ENCODE measurements at places on chromosomes 7 and 10.
A peak's percentile ranks its signal among the peaks of the same experiment; 100 is the strongest.

DNA sequence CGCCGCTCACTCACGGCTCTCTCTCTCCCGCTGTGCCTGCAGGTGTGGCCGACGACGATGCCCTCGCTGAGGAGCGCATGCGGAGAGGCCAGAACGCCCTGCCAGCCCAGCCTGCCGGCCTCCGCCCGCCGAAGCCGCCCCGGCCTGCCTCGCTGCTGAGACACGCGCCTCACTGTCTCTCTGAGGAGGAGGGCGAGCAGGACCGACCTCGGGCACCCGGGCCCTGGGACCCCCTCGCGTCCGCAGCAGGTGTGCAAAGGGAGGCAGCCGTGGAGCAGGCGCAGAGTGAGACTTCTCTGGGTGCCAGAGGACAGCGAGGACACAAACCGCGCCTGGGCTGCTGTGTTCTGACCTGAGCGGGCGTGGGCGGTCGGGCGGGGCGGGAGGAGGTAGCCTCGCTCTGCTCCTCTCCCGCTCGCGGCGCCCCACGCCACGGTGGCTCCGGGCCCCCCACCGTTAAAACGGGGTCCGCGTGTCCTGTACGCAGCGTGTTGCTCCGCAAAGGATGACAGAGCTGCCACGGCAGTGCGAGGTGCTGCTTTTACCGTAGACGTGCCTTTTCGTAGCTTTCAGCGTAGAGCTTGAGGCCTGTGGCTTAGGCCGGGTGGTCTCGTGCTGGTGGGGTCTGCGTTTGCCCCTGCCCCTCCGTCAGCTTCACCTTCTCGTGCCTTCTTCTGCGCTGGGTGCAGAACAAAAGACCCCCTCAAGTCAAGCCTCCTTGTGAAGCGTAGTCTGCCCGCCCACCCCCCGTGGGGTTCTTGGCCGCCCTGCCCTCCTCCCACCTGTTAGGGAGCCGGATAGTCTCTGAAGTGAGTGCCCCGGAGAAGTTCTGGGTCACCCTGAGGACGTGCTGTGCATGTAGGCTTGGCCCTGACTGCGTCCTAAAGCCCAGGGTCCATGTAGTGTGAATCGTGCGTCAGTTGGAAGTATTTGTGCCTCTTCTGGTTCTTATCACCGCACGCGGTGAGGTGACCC is 73.2 kb downstream of the DNAJB6 start:
- no peaks in the 10 kb centered on the region for H3K27me3 ChIP-seq
- H3K4me3 ChIP-seq: no peak overlapping the region
- DNase-seq: no peak
- H3K27ac ChIP-seq: no peak overlapping the region
- peaks cover 2% of the 10 kb centered on the region for H3K4me1 ChIP-seq

DNA sequence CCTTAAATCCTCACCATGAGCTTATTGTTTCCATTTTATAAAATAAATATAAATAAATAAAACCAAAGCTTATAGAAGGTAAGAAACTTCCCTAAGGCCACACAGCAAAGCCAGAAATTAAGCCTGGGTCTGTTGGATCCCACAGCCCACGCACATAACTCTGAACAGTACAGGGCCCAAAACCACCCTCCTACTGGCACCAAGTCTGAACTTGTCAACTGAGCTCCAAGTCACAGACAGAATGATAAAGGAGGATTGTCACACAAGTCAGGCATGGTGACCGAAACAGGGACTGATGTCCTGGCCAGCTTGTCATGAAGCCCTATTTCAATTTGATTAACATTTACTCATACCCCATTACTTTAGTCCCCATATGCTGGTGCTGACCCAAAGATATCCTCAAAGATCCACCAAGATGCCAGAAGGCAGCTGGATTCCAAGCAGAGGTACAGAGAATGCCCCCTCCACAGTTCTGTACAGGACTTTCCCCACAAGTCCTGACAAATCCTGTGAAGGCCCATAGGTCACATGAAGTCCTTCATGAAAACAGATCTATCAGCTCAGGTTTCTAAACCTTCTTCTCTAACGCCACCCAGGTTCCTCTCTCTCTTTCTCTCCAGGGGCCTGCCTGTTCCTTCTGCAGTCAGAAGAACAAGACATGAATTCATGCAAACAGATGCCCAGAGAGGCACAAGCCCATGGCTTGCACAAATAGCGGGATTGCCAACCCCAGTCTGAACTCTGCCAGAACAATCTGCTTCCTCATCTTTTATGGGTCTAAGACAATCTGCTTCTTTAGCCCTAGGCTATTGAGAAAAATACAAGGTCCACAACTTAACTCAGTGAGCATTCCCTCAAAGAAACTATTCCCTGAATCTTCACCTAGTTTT is 60.9 kb downstream of the GLI3 start:
- H3K36me3 ChIP-seq: no peaks in the 10 kb centered on the region
- peaks cover under 1% of the 10 kb centered on the region for H3K27me3 ChIP-seq
- H3K4me1 ChIP-seq: no peaks in the 10 kb centered on the region
- H3K27ac ChIP-seq: no peak overlapping the region
- no peak for DNase-seq

- no peak overlapping the region for H3K4me3 ChIP-seq
- DNase-seq: no peak
- H3K36me3 ChIP-seq: no peaks in the 10 kb centered on the region
- no peaks in the 10 kb centered on the region for H3K4me1 ChIP-seq
Observed at GRCh38 chr7:52917982-52918578, 117.4 kb upstream of the POM121L12 start.

DNA sequence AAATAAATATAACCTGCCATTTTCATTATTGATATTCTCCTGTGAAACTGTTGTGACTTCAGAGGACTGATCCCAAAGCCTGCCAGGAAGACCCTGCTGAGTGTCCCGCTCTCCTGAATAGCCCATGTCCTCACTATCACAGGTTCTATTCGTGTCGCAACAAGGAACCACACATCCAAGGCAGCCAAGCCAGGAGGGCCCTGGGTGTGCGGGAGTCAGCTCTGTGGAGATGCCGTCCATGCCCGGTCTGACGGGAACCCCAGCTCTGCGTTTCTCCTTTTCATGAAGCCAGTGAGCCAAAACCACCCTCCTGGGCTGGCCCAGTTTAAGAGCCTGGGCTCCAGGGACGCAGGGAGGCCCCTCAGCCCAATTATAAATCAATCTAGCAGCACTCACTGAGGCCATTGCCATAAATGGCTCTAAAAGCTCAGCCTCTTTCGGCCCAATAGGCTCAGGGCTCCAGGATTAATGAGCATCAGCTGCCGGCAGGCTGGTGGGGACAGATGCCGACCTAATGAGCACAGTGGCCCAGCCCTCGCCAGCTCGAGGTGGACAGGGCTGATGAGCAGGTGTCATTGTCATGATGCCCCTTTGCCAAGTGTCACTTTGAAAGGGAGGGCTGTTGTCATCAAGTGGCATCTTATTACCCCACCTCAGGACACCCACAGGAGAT is 177.9 kb downstream of the PLXNA4 start:
- H3K27me3 ChIP-seq: peaks cover 7% of the 10 kb centered on the region
- H3K27ac ChIP-seq: no peak overlapping the region
- peaks cover 27% of the 10 kb centered on the region for H3K36me3 ChIP-seq
- peaks cover 37% of the 10 kb centered on the region for H3K4me1 ChIP-seq

GRCh38 chr7:37448636-37449361 is at the start of gene ELMO1:
TSS of gene ELMO1 (minus strand) at chr7:37448864. CDS start at chr7:37342690, 106,174 bp downstream.
- no peaks in the 10 kb centered on the region for H3K27me3 ChIP-seq
- peak within 1 kb of the TSS; percentile 91 for H3K4me3 ChIP-seq
- H3K4me1 ChIP-seq: peaks cover 26% of the 10 kb centered on the region
- peak; percentile 81 for DNase-seq
- H3K27ac ChIP-seq: peak within 1 kb of the TSS; percentile 93

DNA sequence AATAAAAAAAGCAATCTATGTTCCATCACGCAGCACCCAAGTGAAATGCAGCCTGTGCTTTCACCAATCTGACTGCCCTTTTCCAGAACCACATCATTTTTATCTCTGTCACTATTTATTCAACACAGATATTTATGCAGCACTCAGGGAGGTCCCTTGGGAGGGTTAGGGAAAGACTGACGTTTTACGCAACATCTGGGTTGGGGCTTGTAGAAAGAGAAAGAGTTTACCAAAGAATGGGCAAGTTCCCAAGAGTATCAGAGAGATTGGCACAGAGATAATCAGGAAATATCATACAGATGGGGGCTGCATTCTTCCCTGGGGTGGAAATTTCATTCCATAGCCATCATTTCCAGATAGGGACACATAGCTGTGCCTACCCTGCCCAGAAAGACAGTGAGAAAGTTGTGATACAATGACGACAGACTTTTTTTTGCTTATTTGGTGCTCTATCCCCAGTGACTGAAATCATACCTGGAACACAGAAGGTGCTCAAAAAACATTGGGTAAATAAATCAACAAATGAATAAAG is 474.2 kb downstream of the CALN1 start:
- no peaks in the 10 kb centered on the region for H3K4me1 ChIP-seq
- no peak overlapping the region for H3K4me3 ChIP-seq
- H3K27ac ChIP-seq: no peak overlapping the region
- H3K36me3 ChIP-seq: no peaks in the 10 kb centered on the region

GRCh38 chr7:141841385-141841784 is at the start of gene PRSS37:
TSS of gene PRSS37 (minus strand) at chr7:141841485. CDS start at chr7:141841049, 436 bp downstream.
- H3K27me3 ChIP-seq: no peaks in the 10 kb centered on the region
- no peak for DNase-seq
- H3K4me3 ChIP-seq: no peak within 1 kb of the TSS
- no peaks in the 10 kb centered on the region for H3K4me1 ChIP-seq

GRCh38 chr7:21346297-21346696 is 81.6 kb upstream of the SP4 start:
- H3K36me3 ChIP-seq: peaks cover 52% of the 10 kb centered on the region
- no peak overlapping the region for H3K27ac ChIP-seq
- DNase-seq: no peak
- H3K4me1 ChIP-seq: peaks cover 23% of the 10 kb centered on the region

- peaks cover 3% of the 10 kb centered on the region for H3K36me3 ChIP-seq
- peaks cover 4% of the 10 kb centered on the region for H3K27me3 ChIP-seq
- DNase-seq: no peak
- H3K4me3 ChIP-seq: no peak overlapping the region
Observed at GRCh38 chr7:17506095-17506494, 207.6 kb downstream of the AHR start.

DNA sequence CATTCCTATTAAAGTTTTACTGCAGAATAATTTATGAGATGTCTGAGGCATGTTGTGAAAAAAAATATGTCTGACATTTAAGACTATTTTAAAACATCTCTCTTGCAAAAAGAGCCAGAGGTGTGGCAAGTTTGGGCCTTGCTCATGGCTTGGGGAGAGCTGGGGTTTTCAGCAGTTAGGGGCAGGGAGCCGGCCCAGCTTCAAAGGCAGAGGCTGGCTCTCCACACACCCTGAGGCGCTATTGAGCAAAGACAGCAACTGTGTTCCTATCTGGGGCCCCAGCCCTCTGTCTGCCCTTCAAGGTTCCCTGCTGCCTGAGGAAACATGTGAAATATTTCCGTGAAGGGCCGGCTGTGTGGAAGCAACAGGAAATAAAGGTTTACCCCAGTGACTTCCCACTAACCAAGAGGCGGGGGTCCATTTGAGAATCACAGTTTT is 94.0 kb downstream of the SORBS1 start:
- H3K27me3 ChIP-seq: peaks cover 17% of the 10 kb centered on the region
- no peaks in the 10 kb centered on the region for H3K36me3 ChIP-seq
- no peak overlapping the region for H3K4me3 ChIP-seq
- DNase-seq: no peak

GRCh38 chr7:75880242-75880641 is 1.4 kb downstream of the RHBDD2 start:
- DNase-seq: no peak
- no peaks in the 10 kb centered on the region for H3K27me3 ChIP-seq

GRCh38 chr7:8436965-8437364 is 3.6 kb downstream of the NXPH1 start:
- H3K4me3 ChIP-seq: no peak overlapping the region
- H3K27ac ChIP-seq: no peak overlapping the region
- DNase-seq: peak; percentile 63

GRCh38 chr10:11451640-11452260 is 159.7 kb downstream of the USP6NL start:
- DNase-seq: no peak
- peak overlapping the region; percentile 54 for H3K27ac ChIP-seq
- peaks cover 20% of the 10 kb centered on the region for H3K27me3 ChIP-seq

GRCh38 chr7:781186-781849 is 51.0 kb upstream of the SUN1 start:
- DNase-seq: no peak
- H3K4me1 ChIP-seq: no peaks in the 10 kb centered on the region
- no peak overlapping the region for H3K4me3 ChIP-seq

- H3K4me3 ChIP-seq: no peak overlapping the region
- DNase-seq: no peak
- peaks cover 1% of the 10 kb centered on the region for H3K4me1 ChIP-seq
- H3K27me3 ChIP-seq: peaks cover 12% of the 10 kb centered on the region
- no peak overlapping the region for H3K27ac ChIP-seq
- peaks cover 1% of the 10 kb centered on the region for H3K36me3 ChIP-seq
Observed at GRCh38 chr10:68261132-68261856, 29.4 kb upstream of the ATOH7 start.

- H3K4me3 ChIP-seq: peak overlapping the region; percentile 49
- no peaks in the 10 kb centered on the region for H3K27me3 ChIP-seq
- no peak for DNase-seq
- peaks cover 24% of the 10 kb centered on the region for H3K4me1 ChIP-seq
- peaks cover 8% of the 10 kb centered on the region for H3K36me3 ChIP-seq
- H3K27ac ChIP-seq: peak overlapping the region; percentile 65
Observed at GRCh38 chr7:140902303-140902953, 22.3 kb downstream of the BRAF start.

GRCh38 chr10:118497227-118497626 is 98.2 kb downstream of the PRLHR start:
- no peak overlapping the region for H3K27ac ChIP-seq
- no peak overlapping the region for H3K4me3 ChIP-seq
- no peaks in the 10 kb centered on the region for H3K36me3 ChIP-seq
- H3K4me1 ChIP-seq: no peaks in the 10 kb centered on the region
- DNase-seq: no peak

GRCh38 chr7:151680810-151681209 is 161.1 kb upstream of the RHEB start:
- H3K4me1 ChIP-seq: peaks cover 22% of the 10 kb centered on the region
- no peak overlapping the region for H3K27ac ChIP-seq
- H3K4me3 ChIP-seq: no peak overlapping the region
- H3K27me3 ChIP-seq: peaks cover 2% of the 10 kb centered on the region

DNA sequence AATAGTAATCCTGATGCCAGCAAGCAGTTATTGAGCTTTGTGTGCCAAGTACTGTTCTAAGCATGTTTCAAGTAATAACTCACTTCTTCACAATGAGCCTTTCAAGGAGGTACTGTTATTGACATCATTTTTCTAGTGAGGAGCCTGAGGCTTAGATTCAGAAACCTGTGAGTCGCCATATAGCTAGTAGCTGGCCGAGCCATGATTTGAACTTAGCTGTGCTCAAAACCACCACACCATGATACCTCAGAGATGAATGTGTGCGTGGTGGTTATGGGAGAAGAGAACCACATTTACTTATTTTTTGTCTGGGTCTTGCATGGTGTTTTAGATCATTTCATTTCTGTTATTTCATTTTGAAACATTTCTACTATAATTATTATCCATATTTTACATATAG is 578.9 kb downstream of the AUTS2 start:
- H3K4me3 ChIP-seq: no peak overlapping the region
- peaks cover 7% of the 10 kb centered on the region for H3K4me1 ChIP-seq
- peaks cover 22% of the 10 kb centered on the region for H3K27me3 ChIP-seq
- DNase-seq: no peak
- no peak overlapping the region for H3K27ac ChIP-seq
- H3K36me3 ChIP-seq: no peaks in the 10 kb centered on the region

GRCh38 chr7:133545618-133546017 is 292.7 kb downstream of the EXOC4 start:
- no peak overlapping the region for H3K27ac ChIP-seq
- DNase-seq: no peak
- H3K27me3 ChIP-seq: no peaks in the 10 kb centered on the region
- H3K36me3 ChIP-seq: no peaks in the 10 kb centered on the region

Data from activated naive CD8-positive, alpha-beta T cell treated with anti-CD3 and anti-CD28 coated beads, Interleukin-2, amount 10 ng/mL, durations not matched to agents 7 days and 5 days (primary cell).